Dermis blood vessel endothelial cell (primary cell): ENCODE measurements at places on chromosomes 4 and X. TPM values are rescaled to one million over a fixed set of nuclear protein-coding genes. Genes with fewer than 3 reads are reported as not detected.
A peak's percentile ranks its signal among the peaks of the same experiment; 100 is the strongest.

Gene ANXA10
- total RNA-seq = 0.34 TPM in 1 of 2 replicates, not detected in the other

DNA sequence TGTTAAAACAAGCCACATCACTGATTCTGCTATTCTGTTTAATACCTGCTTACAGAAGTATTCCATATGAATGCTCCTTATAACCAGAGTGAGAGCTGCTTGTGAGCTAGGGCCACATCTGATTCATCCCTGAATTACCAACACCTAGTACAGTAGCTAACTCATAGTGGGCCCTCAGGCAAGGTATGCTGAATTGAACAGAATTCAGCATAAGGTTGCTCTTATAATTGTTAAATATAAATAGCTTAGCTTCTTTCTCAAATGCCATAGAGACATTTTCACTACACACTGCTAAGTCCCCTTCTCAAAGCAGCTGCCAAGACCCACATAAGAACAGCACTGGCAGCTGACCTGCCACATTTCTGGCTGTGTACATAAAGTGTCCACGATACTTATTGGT lies 27.0 kb upstream of the MCF2 start:
- no peak for DNase-seq

DNA sequence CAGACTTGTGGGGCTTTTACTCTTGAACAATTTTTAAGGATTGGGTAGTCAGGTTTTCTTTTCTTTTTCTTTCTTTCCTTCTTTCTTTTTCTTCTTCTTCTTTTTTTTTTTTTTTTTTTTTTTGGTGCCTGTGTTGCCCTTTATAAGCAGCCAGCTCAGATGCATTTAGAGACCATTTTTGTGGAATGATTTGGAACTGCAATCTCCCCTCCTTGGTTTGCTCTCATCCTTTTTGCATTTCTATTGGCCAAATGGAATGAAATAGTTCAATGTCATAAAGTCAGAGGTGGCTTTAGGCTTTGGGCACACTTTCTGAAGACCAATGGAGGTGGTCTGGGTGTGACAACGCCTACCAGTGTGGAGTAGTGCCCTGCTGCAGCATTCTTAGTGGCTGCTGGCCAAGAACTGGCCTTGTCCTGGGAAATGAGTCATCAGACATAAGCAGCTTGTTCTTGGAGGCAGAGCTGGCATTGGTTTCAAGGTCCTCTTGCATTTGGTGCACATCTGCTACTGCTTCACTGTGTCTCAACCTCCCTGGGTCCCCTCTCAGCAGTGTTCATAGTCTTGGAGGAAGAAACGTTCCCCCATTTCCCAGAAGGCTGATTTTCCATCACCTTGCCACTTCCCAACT lies 84.5 kb downstream of the CT47B1 start:
- DNase-seq = peak; percentile 78

DNA sequence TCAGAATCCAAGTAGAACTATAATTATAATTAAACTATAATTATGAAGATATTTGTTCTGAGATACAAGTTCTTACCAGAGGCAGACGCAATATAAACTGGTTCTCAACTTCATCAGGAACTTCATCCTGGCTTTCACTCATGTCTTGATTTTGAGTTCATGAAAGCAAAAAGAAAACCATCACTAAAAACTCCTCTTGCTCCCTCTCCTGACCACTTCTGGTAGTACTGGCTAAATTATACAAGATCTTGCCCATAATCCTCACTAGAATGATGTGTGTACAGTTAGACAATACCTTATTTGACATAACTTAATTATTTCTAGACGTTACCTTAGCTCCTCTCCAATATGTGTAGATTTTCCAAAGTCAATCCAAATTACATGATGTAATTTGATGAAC lies 3.7 kb downstream of the TAF7L start:
- DNase-seq = peak; percentile 64
